ENCODE measurements at places on chromosomes 3 and 15. TPM values are rescaled to one million over a fixed set of nuclear protein-coding genes. Genes with fewer than 3 reads are reported as not detected.

Gene ANKRD63
- total RNA-seq = not detected

Gene SNX33
- total RNA-seq = 14.6 TPM

Gene ALG3
- total RNA-seq = 73.3 TPM

Gene ASB14
- total RNA-seq = not detected

Gene GAP43
- total RNA-seq = not detected

Gene GPR62
- not detected for total RNA-seq

Gene REC114
- total RNA-seq = not detected

Gene FGD5
- not detected for total RNA-seq

Gene TGM5
- total RNA-seq = not detected

Gene CGNL1
- 1.5 TPM for total RNA-seq

Gene COL7A1
- total RNA-seq = 191 TPM

Gene RBP2
- not detected for total RNA-seq

Gene RAD51
- total RNA-seq = 21.3 TPM
